ENCODE measurements at places on chromosomes 13 and 19.

- DNase-seq: peak; percentile 20
These were observed 366.4 kb downstream of the KLF12 start for GRCh38 chr13:73767747-73768315.

- no peak for DNase-seq
These were observed 6.9 kb upstream of the CBY2 start for GRCh38 chr13:45695198-45695730.

DNA sequence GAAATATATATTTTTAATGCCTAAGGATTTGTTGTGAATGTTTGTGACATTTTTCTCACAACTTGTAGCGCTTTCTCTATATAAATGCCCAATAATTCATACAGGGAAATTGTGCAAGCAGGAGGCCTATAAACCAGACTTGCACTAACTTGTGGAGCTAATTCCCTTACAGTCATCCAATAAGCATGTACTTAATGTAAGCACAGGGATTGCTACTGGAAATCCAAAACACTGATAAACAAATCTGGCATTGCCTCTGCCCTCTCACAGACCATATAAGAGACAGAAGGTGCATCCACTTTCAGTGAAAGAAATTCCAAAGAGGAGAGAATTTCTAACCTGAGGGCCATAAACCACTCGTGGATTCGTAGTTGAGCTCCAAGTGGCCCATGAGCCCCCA, 518.8 kb downstream of the MYO16 start:
- DNase-seq: no peak

- DNase-seq: no peak
These were observed 690 bp upstream of the SGTA start for GRCh38 chr19:2783781-2784145.

DNA sequence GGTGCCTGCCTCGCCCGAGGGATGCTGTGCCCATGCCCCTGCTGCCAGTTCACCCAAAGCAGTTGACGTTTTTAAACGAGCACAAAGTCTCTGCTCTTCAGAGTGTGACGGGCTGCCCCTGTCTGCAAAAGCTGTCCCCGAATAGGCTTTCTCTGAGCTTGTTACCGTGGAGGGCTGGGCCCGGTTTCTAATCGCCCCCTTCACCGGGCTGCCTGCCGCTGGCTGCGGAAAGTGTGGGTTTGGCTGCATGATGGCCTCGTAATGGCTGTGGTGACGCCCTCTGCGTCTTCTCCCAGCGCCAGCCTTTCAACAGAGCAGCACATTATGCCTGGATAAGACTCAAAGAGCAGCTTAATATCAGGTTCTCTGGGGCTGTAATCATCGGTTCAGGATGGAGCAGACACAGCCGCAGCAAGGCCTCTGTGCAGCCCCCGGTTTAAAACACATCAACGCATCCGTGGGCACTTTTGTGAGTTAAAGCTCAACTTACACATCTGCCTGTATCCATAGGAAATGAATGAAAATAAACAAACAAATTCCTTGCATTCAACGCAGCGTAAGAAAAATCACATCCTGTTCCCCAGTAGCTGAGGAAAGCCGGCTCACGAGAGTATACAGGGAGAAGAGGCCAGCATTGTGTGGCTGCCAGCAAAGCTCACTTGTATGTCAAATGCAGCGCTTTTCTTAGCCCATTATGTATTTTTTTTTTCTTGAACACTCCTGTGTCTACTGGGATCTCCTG, 166.4 kb upstream of the SOX1 start:
- no peak for DNase-seq

GRCh38 chr13:79742923-79743322, 262.0 kb downstream of the NDFIP2 start:
- DNase-seq: no peak

GRCh38 chr19:8204961-8205360, 4.2 kb upstream of the CERS4 start:
- DNase-seq: no peak

GRCh38 chr13:98563071-98563470, 13.8 kb downstream of the STK24 start:
- peak; percentile 67 for DNase-seq

GRCh38 chr13:34810996-34811395, 131.1 kb upstream of the NBEA start:
- DNase-seq: no peak

GRCh38 chr13:45696610-45697226, 5.4 kb upstream of the CBY2 start:
- DNase-seq: no peak

Measured in CD4-positive, alpha-beta T cell treated with Interleukin-6 at 100 ng/mL for 8 hours (primary cell).